ENCODE measurements at places on chromosomes 16 and 17.

GRCh38 chr16:4450430-4450829 lies 24.0 kb downstream of the NMRAL1 start:
- no peaks in the 10 kb centered on the region for H3K4me1 ChIP-seq
- no peak overlapping the region for H3K27ac ChIP-seq
- DNase-seq = no peak
- no peak overlapping the region for H3K4me3 ChIP-seq
- no peaks in the 10 kb centered on the region for H3K27me3 ChIP-seq

- H3K27me3 ChIP-seq = no peaks in the 10 kb centered on the region
- no peak overlapping the region for H3K4me3 ChIP-seq
- H3K27ac ChIP-seq = no peak overlapping the region
- H3K4me1 ChIP-seq = peaks cover 6% of the 10 kb centered on the region
- H3K36me3 ChIP-seq = no peaks in the 10 kb centered on the region
Measured at GRCh38 chr17:63629627-63630026, 7.4 kb downstream of the MAP3K3 start.

DNA sequence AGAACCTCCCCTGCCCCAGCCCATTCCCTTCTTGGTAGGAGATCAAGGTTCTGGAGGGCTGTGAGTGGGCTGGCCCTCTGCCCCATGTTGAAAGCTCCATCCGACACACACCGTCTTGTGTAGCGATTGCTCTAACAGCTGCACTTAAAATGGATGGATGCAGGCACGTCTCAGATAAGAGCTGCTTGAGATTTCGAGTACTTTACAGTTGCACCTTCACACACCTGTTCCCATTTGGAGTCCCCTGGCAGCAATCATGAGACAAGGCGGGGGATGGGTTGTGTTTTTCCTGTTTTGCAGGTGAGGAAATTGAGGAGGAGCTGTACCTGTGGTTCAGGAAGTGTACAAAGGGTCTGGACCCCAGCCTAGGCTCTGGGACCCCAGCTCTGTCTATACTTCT lies 25.6 kb upstream of the TAC4 start:
- DNase-seq = no peak
- H3K36me3 ChIP-seq = no peaks in the 10 kb centered on the region
- no peak overlapping the region for H3K27ac ChIP-seq
- H3K4me1 ChIP-seq = peaks cover 12% of the 10 kb centered on the region
- H3K27me3 ChIP-seq = no peaks in the 10 kb centered on the region
- no peak overlapping the region for H3K4me3 ChIP-seq

DNA sequence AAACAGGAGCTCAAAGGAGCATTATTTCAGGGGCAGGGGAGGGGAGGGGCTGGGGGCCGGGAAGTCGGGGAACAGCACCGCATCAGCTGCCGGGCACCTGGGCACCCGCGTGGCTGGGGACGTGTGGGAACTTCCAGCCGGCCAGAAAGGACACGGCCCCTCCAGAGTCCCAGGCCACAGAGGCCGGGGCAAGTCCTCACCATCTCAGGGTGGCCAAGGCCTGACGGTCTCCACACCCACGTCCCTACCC lies 1.1 kb downstream of the PGAP6 start:
- peaks cover 14% of the 10 kb centered on the region for H3K4me1 ChIP-seq
- no peak overlapping the region for H3K27ac ChIP-seq
- no peak for DNase-seq
- H3K36me3 ChIP-seq = peaks cover 19% of the 10 kb centered on the region

- DNase-seq = no peak
- H3K27ac ChIP-seq = no peak overlapping the region
- H3K4me3 ChIP-seq = no peak overlapping the region
- H3K36me3 ChIP-seq = no peaks in the 10 kb centered on the region
- H3K4me1 ChIP-seq = no peaks in the 10 kb centered on the region
Measured at GRCh38 chr17:45646288-45646988, 137.7 kb upstream of the CRHR1 start.

GRCh38 chr17:51434434-51435170 lies 174.3 kb downstream of the UTP18 start:
- no peak overlapping the region for H3K4me3 ChIP-seq
- no peaks in the 10 kb centered on the region for H3K4me1 ChIP-seq
- DNase-seq = no peak
- H3K27ac ChIP-seq = no peak overlapping the region
- H3K36me3 ChIP-seq = no peaks in the 10 kb centered on the region
- H3K27me3 ChIP-seq = no peaks in the 10 kb centered on the region

DNA sequence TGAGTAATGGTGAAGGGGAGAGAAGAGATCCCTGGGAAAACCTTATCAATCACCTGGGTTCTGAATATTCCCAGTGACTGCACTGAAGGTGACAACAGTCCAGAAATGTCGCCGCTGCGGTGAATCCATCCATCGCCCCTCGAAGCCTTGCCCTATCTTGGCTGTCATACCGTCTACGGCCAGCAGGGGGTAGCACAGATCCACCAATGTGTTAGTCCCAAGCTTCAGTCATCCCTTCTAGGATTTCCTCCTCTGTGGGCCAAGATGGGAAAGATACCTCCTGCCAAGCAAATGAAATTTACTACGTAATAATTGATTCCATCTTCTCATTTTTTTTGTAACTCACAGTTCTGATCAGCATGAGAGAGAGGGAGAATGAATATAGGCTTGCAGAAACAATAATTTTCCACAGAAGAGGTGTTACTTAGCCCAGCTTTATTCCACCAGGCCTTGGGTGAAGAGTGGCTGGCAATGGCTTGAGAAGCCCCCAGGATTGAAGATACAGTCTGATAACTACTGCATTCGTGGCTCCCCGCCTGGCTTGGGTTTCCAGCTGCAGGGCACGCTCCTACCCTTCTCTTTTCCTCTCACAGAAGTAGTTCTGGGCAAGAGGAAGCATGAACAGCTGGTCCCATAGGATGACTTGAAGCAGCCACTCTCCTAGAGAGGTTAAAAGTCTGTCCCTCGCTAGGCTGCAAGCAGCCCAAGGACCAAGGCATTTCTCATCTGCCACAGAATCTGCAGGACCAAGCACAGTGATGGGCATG lies 2.6 kb upstream of the FMNL1 start:
- no peak overlapping the region for H3K4me3 ChIP-seq
- no peaks in the 10 kb centered on the region for H3K36me3 ChIP-seq
- peaks cover 15% of the 10 kb centered on the region for H3K27me3 ChIP-seq
- no peak for DNase-seq

DNA sequence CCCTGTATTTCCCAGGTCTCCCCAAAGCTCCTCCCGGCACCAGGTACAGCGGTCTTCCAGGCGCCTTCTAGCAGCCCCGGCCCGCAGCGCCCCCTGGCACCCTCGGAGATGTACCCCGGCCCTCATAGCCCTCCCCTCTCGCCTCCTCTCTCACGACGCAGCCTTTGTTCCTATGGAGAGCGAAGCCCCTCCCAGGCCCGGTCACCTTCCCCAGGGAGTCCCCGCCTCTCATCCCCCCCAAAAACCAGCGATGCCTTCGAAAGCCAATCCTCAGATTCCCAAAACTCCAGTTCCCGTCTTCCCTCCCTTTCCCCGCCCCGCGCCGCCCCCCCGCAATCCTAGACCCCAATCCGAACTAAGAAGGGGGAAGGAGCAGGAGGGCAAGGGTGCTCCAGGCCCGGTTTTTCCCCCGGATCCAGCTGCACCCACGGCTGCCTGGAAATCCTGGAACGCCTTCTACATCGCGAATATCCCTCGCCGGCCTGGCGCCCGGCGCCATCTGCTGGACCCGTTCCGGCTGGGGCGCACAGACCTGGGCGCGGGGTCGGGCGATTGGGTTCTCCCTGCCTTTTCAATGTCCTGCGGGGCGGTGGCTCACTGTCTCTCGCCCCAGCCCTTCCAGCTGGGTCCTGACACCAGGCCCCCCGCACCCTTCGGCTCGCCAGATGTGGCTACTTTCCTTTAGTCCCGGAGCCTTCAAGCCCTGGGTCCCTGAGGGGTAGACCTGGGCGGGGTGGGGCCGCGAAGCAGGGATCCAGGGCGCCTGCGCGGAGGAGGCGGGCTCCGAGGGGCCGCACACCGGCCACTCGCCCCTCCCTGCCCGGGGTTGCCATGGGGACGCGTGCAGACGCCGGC lies at the start of gene DNAH2:
Gene DNAH2, plus strand, starts transcription at position 844 of the 855 bp plus-strand sequence. CDS start 1,991 bp downstream, outside the sequence.
- no peaks in the 10 kb centered on the region for H3K27me3 ChIP-seq
- H3K27ac ChIP-seq = no peak within 1 kb of the TSS
- peak within 1 kb of the TSS; percentile 75 for H3K4me3 ChIP-seq
- peaks cover 9% of the 10 kb centered on the region for H3K4me1 ChIP-seq
- no peaks in the 10 kb centered on the region for H3K36me3 ChIP-seq

GRCh38 chr17:72382971-72383722 lies 262.3 kb downstream of the SOX9 start:
- peaks cover 11% of the 10 kb centered on the region for H3K4me1 ChIP-seq
- H3K27ac ChIP-seq = no peak overlapping the region
- H3K36me3 ChIP-seq = no peaks in the 10 kb centered on the region
- H3K4me3 ChIP-seq = no peak overlapping the region

DNA sequence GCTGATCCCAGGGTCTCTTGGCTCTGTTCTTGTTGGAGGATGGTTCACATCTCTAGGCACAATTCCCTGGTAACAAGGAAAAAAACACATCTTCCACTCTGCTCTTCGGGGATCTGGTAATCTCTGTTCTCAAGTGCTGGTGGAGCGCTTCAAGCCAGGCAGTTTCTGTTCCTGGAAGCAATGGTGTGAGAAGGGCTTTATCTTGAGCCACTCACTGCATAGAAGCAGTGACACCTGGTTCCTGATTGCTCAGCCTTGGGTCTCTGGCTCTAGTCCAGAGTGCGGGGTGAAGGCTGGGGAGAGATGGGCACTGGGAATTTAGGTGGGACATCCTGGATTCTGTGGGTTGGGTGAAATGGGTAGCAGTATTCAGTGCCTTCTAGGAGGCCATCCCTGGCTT lies 14.1 kb downstream of the AKAP1 start:
- H3K27ac ChIP-seq = no peak overlapping the region
- no peaks in the 10 kb centered on the region for H3K36me3 ChIP-seq
- H3K27me3 ChIP-seq = no peaks in the 10 kb centered on the region
- DNase-seq = no peak
- peaks cover 8% of the 10 kb centered on the region for H3K4me1 ChIP-seq

DNA sequence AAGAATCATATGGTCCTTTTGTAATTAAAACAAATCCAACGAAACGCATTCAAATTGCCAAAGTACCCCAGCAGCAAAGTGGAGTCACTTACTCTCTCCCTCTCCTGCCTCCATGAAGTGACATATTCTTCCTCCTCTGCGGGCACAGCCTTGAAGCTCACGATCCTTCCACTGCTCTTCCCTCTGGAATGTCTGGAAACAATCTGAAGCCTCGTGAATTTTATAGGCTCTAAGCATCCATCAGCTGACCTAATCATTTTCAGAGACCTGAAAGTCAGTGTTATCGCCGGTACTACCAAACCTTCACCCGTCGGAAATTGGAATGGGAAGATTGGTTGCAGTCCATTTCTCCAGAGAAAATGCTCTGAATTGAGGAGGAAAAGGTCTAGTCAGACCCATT lies 134.5 kb upstream of the FOXF1 start:
- H3K4me3 ChIP-seq = no peak overlapping the region
- no peaks in the 10 kb centered on the region for H3K4me1 ChIP-seq
- DNase-seq = no peak
- no peaks in the 10 kb centered on the region for H3K36me3 ChIP-seq

- H3K27ac ChIP-seq = no peak overlapping the region
- H3K4me3 ChIP-seq = no peak overlapping the region
- no peaks in the 10 kb centered on the region for H3K36me3 ChIP-seq
- H3K4me1 ChIP-seq = peaks cover 5% of the 10 kb centered on the region
- DNase-seq = no peak
Measured at GRCh38 chr16:89195521-89196171, 4.7 kb downstream of the SLC22A31 start.

- no peak for DNase-seq
- H3K27ac ChIP-seq = no peak overlapping the region
- peaks cover 8% of the 10 kb centered on the region for H3K36me3 ChIP-seq
- H3K27me3 ChIP-seq = peaks cover 17% of the 10 kb centered on the region
- peaks cover 7% of the 10 kb centered on the region for H3K4me1 ChIP-seq
Measured at GRCh38 chr16:67148656-67149275, 2.0 kb downstream of the B3GNT9 start.

GRCh38 chr17:17781591-17782496 lies 54.9 kb downstream of the SREBF1 start:
- no peaks in the 10 kb centered on the region for H3K27me3 ChIP-seq
- no peaks in the 10 kb centered on the region for H3K36me3 ChIP-seq
- H3K4me1 ChIP-seq = peaks cover 8% of the 10 kb centered on the region
- H3K27ac ChIP-seq = no peak overlapping the region
- DNase-seq = no peak

DNA sequence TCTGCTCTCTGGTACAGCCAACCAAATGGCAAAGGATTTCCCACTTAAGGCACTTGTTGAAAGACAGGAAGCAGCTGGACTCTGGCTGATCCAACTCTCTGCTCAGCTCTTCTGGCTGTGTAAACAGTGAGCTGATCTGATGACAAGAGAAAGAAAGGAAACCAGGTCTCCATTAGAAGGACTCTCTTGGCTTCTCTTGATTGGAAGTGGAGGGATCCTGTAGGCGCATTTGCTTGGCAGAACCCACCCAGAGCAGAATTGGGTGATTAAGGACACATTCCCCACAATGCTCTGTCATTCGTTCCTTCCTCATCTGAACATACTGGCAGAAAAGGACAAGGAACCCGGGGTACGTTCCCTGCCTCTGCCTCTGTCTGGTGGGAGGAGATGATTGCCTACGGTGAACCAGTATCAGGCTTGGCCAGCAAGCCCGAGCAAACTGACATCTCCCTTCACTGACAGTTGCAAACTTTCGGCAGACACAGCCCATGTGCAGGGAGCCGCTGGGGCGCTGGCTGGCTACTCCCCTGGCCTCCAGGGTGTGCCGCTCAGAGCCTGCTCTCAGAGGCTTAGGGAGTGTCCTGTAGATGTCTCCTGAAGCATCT lies 29.1 kb downstream of the LDHD start:
- H3K27ac ChIP-seq = no peak overlapping the region
- H3K27me3 ChIP-seq = no peaks in the 10 kb centered on the region
- no peak for DNase-seq

- no peak overlapping the region for H3K4me3 ChIP-seq
- no peaks in the 10 kb centered on the region for H3K4me1 ChIP-seq
- H3K27ac ChIP-seq = no peak overlapping the region
Measured at GRCh38 chr16:78365366-78365765, 265.9 kb downstream of the WWOX start.

- no peak overlapping the region for H3K27ac ChIP-seq
- H3K4me3 ChIP-seq = no peak overlapping the region
- no peaks in the 10 kb centered on the region for H3K27me3 ChIP-seq
- H3K4me1 ChIP-seq = no peaks in the 10 kb centered on the region
Measured at GRCh38 chr17:70128727-70129238, 40.5 kb upstream of the KCNJ2 start.

Data from iPS DF 6.9 (cell line).